ENCODE measurements at places on chromosomes 16 and 17.

DNA sequence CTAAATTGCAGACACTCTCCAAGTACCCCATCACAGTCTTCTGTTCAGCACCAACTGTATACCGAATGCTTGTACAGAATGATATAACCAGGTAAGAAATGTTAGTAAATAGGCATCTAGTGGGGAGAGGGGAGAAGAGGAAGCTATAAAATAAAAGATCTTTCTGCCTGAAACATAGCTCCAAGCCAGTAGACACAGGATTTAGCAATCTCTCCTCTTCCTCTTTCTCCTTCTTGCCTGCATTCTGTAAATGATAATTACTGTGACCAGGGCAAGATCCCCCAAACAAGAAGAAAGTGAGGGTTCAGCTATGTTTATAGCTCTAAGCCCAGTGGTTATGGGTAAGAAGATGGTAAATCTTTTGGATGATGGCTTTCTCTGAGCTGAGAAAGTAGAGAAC, 17.9 kb downstream of the ACSM3 start:
- DNase-seq: no peak

DNA sequence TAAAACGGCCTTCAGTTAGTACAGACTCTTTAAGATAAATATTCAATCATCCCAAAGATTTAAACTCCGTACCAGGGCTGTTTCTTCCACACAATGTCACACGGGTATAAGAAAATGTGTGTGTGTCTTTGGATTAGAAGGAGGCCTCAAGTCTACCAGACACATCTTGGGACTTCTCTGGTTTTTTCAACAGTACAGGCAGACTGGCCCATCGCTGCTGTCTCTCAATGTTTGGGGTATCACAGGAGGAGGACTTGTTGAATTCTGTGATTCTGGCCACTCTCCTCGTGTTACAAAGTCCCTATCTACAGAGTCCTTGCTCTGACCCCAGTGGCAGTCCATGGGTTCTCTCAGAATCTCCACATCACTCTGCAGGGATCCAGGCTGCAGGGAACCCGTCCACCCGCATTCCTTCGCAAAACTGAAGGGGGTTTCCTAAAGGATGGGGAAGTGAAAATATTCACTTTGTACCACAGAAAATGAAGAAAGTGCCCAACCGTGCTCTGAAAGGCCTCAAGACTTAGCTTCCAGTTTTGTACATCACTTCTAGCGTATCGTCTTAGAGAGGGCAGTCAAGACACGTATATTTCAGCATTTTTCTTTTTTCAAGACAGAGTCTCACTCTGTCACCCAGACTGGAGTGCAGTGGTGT, 373.2 kb downstream of the NPIPA8 start:
- DNase-seq: no peak

DNA sequence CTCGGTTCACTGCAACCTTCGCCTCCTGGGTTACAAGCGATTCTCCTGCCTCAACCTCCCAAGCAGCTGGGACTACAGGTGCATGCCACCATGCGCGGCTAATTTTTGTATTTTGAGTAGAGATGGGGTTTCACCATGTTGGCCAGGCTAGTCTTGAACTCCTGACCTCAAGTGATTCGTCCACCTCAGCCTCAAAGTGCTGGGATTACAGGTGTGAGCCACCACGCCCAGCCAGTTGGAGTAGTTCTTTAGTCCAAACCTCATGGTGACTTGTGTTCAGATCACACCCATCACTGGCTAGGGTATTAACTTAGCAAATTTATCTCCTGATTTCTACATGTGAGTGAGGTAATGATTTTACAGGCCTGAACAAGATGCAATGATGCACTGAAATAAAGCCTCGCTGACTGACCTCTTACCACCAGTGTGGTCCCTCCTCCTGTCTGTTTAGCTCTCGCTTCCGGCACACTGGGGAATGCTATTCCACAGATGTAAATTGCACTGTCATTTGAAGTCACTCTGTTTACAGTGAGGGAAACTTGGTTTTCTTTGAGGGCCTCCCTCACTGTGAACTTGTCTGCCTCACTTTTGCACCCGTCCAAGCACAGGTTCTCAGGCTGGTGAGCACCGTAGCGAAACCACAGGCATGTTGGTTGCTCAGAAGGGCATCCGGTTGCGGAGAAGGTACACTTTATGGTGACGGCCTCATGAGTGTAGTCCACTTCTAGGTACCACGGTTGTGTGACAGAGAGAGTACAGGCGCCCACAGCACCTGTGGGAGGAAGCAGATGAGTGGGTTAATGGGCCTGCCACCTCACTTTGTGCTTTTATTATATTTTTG, 5.5 kb downstream of the IGSF6 start:
- DNase-seq: no peak

GRCh38 chr16:15897834-15898254, 9.4 kb upstream of the CEP20 start:
- no peak for DNase-seq

DNA sequence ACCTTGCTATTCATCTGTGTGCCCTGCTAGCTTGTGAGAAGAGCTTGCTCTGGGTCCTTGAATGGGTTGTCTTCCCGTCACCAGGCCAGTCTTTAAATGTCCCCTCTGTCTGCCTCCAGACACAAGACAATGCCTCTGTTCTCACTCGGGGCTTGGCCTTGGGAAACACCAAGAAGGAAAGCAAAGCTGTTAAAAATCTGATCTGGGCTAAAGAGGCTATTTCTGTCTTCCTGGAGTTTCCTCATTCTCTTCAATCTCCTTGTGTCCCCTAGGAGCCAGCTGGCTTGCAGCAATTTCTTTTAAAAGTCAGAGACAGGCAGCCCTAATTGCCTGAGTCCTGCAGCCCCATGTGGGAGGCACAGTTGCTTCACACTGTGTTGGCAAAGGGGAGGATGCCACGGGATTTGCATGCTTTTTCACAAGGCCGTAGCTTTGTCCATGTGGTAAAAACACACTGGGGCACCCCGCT, 2.5 kb downstream of the DNAI2 start:
- DNase-seq: no peak

DNA sequence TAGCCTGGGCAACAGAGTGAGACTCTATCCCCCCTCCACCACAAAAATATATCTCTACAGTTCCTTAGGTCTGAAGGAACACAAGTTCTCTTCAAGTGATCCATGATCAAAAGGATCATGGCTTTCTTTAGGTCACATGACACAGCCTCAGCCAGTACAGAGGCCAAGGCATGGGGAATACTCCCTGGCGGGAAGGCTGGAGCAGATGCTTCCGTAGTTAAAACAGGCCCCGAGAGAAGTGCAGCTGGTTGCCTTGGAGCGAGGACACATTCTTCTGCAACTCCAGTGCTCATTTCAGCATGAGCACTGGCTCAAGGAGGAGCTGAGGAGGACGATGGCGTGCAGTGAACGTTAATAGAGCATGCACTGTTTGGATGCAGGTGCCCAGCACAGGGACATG, 13.5 kb downstream of the CDIP1 start:
- DNase-seq: no peak

GRCh38 chr17:57544834-57545463, 200.2 kb downstream of the CCDC182 start:
- no peak for DNase-seq

- no peak for DNase-seq
Observed at GRCh38 chr16:89759746-89760340, 38.5 kb downstream of the ZNF276 start.

GRCh38 chr17:74566132-74566753, 1.1 kb downstream of the CD300H start:
- DNase-seq: peak; percentile 61

GRCh38 chr17:72414967-72415853, 294.4 kb downstream of the SOX9 start:
- no peak for DNase-seq

DNA sequence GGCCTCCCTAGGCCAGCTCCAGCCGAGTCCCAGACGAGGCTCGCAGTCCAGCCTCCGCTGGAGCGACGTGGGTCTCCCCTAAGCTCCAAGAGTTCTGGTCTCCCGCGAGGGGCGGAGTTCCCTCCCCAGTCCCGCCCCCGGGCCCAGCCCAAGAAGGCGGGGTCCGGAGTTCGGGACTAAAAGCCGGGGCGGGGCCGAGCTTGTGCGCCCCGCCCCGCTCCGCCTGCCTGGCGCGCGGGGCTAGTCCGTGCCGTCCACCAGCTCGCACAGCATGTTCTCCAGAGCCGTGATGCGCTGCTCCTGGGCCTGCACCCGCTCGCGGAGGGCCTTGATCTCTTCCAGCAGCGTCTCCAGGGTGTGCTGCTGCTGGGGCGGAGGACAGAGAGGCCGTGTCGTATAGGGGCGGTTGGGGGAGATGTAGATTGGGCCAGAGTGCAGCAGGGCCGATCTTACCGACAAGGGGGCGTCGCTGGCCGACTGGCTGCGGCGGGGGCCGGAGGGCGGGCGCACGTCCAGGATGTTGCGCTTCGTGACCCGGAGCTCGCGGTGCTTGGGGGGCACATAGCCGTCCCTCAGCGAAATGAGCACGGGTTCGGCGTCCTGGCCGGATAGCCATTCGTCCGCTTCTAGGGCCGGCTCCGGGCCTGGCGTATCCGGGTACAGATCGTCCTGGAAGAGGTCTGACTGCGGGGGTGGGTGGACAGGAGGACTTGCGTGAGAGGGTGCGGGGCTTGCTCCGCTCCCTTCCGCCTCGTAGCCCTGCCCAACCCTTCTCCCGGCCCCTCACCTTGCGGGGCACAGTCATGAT, 7.0 kb downstream of the CORO6 start:
- peak; percentile 98 for DNase-seq

GRCh38 chr17:78494696-78495330, 82.4 kb downstream of the DNAH17 start:
- DNase-seq: no peak
